ENCODE measurements at places on chromosomes 4 and X. TPM values are rescaled to one million over a fixed set of nuclear protein-coding genes. Genes with fewer than 3 reads are reported as not detected.

- DNase-seq: no peak
Measured at GRCh38 chr4:182510836-182511235, 267.6 kb downstream of the TENM3 start.

Gene AMER1
- 3.8 TPM for total RNA-seq

Gene SLC16A2
- total RNA-seq: 0.78 TPM

DNA sequence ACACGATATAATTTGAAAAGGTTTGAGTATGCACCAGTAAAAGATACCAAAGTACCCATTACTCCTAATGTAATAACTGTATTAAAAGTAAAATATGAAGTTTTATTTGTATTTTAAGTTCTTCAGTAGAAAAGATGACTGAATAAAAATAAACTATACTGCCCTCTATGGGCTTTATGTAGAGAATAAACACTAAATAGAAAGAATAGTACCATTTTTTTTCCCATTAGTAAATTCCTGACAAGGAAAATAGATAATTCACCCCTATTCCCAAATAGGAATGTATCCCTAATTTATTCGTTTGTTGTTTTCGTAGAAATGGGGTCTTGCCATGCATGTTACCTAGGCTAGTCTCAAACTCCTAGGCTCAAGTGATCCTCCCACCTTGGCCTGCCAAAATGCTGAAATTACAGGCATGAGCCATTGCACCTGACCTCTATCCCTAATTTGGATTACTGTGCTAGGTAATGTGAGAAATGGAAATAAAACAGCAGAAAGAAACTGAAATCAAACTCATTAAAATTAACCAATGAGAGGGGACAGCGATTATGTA is 73.6 kb upstream of the COX18 start:
- DNase-seq: no peak

DNA sequence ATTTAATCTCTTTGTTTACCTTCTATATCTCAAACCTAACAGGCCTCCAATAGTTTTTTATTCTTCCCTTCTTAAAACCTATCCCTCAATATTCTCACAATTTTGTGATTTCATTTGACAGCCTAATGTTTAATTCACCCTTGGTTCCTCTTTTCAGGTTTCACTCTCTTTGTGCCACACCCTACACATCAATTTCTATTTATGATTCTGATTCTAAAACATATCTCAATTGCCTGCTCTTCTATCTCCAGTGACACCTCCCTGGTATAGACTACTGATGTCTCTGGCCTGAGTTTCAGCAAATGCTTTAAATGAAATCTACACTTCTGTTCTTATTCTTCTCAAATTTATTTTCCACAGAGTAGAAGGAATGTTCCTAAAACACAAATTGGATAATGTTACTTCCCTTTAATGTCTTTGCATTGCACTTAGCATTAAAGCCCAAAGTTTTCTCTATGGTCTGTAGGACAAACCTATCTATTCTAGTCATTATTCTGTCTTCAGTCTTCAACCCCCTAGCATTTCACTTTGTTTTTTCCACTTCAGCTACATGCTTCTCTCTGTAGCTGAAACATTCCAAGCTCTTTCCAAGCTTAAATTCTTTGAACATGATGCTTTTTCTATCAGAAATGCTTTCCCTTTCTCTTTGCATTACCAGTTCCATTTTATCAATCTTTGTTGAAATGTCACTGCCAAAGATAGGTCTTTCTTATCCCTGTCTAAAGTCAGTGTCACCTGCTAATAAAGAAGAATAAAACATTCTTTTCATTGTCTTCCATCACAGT is 622.0 kb downstream of the CENPC start:
- no peak for DNase-seq

Gene KLHL5
- total RNA-seq: 13.0 TPM

Gene IL2
- total RNA-seq: 179 TPM

Gene KDM5C
- total RNA-seq: 85.3 TPM

GRCh38 chr4:126144543-126145237 is 829.9 kb downstream of the FAT4 start:
- DNase-seq: no peak

GRCh38 chr4:109913596-109914241 is 1.0 kb downstream of the EGF start:
- no peak for DNase-seq

DNA sequence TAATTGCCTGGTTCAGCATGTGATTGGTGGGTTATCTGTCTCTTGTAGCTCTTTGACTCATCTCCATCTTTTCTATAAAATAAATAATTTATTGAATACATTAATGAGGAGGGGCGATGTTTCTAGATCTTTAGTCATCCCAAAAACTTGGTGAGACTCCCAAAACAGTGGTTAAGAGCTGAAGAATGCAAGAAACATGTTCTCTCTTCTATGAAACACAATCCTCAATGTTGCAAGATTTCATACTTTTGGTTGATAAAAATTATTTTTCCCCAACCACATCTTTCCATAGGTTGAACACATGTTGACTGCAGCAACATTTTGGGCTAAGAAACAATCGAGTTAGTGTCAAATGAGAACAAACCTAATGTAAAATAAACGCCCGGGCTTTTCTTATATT is 1.2 kb upstream of the TMEM47 start:
- no peak for DNase-seq

GRCh38 chr4:137226900-137227299 is 305.4 kb downstream of the PCDH18 start:
- DNase-seq: no peak

Gene ARX
- not detected for total RNA-seq

GRCh38 chr4:70908993-70909556 is 6.9 kb downstream of the MOB1B start:
- DNase-seq: no peak

DNA sequence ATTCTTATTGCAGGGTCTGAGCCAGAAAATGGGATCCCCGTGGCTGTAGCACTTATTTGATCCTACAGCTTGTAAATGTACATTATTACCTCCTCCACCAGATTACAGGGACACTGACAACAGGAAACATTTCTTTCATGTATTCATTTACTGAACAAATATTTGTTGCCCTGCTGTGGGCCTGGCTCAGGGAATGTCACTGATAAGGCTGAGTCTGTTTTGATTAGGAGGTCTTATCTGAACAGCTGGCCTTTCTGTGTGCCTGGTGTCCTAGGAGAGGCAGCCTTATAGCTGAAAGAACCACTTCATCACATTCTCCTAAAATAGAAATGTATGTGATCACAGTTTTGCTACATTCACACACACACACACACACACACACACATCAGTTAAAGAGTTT is 45.5 kb upstream of the PROM1 start:
- DNase-seq: no peak

DNA sequence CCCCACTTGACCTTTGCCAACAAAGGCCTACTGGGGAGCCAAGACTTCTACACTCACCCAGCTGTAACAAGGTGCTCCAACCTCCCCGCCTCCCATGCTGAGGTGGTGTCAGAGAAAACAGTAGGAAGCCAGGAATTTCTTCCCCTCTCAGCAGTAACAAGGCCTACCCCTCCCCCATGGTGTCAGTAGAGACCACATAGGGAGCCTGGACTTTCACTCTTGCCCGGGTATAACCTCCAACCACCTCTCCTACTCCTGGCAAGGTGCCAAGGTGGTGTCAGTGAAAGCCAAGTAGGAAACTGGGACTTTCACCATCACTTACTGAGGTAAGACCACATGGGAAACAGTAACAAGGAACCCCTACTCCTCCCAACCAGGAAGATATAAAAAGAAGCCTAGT is 93.1 kb downstream of the SLC16A2 start:
- no peak for DNase-seq

DNA sequence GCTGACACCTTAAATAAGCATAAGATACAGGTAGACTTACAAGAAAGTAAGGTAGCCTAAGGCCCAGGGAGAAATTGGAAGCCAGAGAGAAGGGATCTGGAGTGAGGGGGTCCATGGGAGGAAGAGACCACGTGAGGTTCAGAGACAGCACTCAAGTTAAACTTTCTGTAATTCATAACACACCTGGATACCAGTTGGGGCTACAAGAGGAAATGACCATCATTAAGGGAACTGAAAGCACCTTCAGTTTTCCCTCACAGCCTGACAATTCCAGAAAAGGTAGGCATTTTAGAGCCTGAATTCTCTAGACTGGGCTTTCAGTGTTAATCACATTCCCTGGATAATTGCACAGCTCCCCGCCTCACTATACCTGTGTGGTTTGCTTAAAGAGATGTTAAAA is 355.5 kb downstream of the FBXW7 start:
- DNase-seq: no peak

GRCh38 chrX:35625714-35626113 is 172.4 kb upstream of the MAGEB16 start:
- no peak for DNase-seq

GRCh38 chr4:125492957-125493356 is 178.2 kb downstream of the FAT4 start:
- no peak for DNase-seq

DNA sequence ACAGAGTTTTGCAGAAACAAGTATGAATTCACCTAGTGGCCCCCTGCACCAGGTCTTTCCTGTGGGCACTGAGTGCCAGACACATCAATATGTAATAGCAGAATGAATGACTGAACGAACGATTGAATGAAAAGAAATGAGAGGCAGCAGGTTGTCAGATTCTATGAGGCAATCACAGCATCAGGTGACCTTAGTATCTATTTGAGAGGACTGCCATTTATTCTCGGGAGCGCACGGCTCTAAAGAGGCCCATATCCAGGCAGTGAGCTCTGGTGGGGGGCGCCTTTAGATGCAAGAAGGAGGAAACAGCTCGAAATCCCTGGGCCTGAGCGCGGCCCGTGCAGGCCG is 528 bp upstream of the SLC25A4 start:
- no peak for DNase-seq

DNA sequence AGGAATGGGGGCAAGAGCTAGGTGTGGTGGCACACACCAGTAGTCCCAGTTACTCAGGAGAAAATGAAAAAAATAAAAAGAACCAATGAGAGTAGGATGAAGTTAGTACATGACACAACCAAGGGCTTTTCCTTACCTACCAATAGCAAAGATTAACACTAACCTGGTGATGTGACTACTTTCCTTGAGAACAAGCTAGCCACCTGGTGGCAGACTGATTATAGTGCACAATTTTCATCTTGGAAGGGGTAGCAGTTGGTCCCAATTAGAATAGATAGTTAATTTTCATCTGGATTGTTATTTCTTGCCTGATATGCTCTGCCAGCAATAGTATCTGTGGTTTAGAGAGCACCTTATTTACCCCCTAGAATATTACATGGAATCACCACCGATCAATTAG is 1216.8 kb upstream of the PABPC4L start:
- no peak for DNase-seq

DNA sequence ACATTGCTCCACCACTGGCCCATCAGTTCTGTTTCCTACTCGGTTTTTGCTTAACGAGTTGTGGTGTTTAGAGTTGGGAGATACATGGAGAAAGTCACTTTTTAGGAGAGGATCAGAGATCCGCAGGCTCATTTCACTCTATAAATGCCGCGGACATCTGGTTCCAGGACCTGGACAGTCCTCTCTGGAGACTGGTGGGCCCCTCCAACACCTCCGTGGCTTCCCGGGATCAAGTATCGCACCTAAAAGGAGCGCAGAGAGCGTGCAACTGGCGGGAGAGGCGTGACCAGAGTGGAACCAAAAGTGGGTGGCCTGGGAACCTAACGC is 9.9 kb upstream of the CLTRN start:
- DNase-seq: no peak

Gene POU4F2
- not detected for total RNA-seq

Gene KIT
- 0.39 TPM for total RNA-seq

- DNase-seq: no peak
Measured at GRCh38 chr4:87956501-87956900, 19.0 kb upstream of the SPP1 start.

DNA sequence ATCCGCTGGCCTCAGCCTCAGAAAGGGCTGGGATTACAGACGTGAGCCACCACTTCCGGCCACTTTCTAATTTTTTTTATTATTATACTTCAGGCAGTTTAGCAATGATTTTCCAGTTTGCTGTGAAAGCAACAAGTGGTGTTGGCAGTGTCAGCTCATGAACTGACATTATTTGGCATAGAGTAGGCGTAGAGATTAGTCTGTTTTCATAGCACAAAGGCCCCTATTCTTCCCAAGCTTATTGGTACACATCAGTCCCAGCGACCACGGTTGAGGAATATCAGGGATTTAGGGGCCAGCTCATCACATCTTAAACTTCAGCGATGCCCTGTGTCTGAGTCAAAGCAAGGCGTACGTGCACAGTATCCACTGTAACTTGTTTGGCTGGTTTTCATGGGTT is 53.0 kb upstream of the RASSF6 start:
- DNase-seq: no peak

- no peak for DNase-seq
Measured at GRCh38 chrX:111124418-111124817, 28.4 kb downstream of the PAK3 start.

DNA sequence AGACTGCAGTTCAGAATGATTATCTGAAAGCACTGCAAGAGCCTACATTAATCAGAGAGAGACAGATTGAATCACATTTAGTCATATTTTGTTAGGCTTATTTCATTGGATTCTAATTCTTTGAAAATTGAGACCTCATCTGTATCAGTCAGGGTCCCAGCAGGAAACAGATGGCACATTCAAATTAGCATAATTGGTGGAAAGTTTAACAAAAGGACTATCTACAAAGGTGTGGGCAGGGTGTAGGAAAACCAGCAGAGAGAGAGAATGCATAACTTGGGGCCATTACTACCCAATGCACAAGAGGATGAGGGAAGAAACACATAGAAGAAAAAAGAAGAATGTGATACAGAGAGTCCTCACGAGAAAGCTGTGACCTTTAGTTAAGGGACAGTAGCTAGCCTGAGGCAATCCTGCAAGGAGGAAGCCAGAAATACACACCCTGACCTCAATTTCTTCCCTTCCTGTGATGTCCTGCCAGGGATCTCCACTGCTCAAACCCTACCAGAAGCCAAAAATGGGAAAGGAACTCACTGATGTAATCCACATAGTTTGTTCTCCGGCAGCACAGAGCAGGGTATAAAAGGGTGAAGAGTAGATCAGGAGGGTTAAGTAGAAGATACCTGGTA is 17.7 kb upstream of the XKRX start:
- DNase-seq: no peak

DNA sequence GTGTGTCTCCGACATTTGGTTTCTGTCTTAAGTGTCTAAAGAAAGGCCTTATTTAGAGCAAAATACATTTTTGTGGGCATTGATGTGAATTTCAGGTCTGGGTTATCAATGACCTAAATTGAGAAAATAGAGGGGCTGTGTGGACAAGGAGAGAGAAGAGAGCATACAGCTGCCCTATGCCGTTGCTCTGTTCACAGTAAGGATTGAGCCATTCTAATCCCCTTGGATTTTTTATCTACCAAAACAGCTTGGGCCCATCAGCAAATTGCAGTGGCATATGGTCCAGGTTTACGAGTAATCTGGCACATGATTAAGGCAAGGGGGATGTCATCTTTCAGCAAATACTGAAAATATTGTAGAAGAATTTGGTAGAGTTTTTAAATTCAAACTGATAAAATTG is 210.2 kb downstream of the ANTXR2 start:
- DNase-seq: no peak

Gene S100P
- total RNA-seq: 1.0 TPM
